ENCODE measurements at places on chromosomes 3 and 15.
A peak's percentile ranks its signal among the peaks of the same experiment; 100 is the strongest.

DNA sequence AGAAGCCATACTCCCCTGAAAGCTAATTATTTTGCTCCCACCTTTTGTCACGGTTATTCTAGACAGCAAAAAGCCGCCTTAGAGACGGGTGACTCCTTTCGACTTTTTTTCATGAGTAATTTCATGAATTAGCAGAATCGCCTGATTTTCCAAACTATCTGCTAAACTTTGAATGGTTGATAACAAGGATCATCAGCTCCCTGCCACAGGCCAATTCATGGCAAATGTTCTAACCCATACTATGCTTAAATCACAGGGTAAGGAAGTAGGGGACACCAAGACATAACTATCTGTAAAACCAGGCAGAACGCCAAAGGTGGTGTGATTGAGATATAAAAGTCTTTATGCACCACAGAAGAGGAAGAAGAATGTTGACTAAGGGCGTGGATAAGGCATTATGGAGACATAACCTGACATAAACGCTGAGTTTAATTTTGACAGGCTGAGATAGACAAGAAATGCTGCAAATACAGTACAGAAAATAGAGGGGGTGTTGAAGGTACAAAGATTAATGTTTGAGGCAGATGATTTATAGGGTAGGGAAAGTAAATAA lies 891 bp upstream of the DMXL2 start:
- no peak for DNase-seq

- DNase-seq, result no peak
Measured at GRCh38 chr3:51544011-51544775, 5.7 kb downstream of the RAD54L2 start.

DNA sequence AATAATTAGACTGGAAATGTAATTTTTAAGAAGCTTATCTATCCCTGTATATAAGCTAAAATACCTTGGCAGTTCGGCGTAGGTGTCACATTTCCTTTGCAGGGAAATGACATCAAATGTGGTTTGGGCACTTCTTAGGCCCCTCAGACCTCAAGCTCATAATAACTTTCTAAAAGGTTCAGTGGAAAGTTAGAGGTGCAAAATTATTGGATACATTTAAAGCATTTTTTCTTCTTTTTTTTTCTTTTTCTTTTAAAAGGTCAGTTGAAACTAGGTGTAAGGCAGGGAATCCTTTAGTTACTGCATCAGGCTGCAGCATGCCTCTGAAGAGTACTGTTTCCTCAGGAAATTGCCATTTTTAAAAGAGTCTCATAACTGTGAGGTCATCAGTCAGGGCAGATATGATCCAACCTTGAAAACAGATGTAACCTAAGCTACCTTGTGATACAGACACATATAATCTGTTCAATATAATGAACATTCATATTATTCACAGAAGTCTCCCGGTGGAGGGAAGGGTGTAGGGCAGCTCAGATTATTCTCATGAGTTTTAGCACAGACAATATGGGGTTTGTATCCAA lies 4.8 kb downstream of the SACM1L start:
- DNase-seq, result peak; percentile 54

GRCh38 chr3:81068546-81068945 lies 692.9 kb downstream of the GBE1 start:
- no peak for DNase-seq

DNA sequence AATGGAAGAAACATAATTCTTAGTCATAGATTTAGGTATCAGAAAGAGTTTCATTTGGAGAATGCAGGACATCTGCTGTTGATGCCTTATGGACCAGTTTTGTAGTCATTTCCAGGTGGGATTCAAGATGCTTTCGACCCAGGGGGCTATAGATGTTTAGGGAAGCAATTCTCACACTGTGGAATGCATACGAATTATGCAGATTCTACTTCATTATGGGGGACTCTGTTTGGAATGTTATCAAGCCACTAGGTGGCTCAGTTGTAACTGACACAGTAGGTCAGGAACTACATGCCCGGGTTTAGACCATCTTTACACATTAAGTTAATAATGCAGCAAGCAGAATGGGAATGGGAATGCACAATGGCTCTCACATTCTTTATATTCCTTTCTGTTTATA lies 1359.8 kb downstream of the ZPLD1 start:
- DNase-seq, result no peak

All from stimulated activated naive CD8-positive, alpha-beta T cell treated with anti-CD3 and anti-CD28 coated beads, Interleukin-15, Interleukin-2, amounts not matched to agents 100 U/mL and 50 U/mL, for 24 hours (primary cell).